Tibial nerve (tissue), 4 donors: ENCODE measurements at places on chromosomes 13 and 19. TPM values are rescaled to one million over a fixed set of nuclear protein-coding genes. Genes with fewer than 3 reads are reported as not detected.
A peak's percentile ranks its signal among the peaks of the same experiment; 100 is the strongest.

- no peaks in the 10 kb centered on the region for H3K27me3 ChIP-seq
- H3K27ac ChIP-seq: no peak overlapping the region
- no peaks in the 10 kb centered on the region for H3K36me3 ChIP-seq
These were observed 36.3 kb upstream of the ZNF835 start for GRCh38 chr19:56707821-56708220.

GRCh38 chr13:105670179-105670990 lies 865.1 kb downstream of the EFNB2 start:
- no peak overlapping the region for H3K27ac ChIP-seq
- no peaks in the 10 kb centered on the region for H3K4me1 ChIP-seq
- no peak for DNase-seq
- no peaks in the 10 kb centered on the region for H3K36me3 ChIP-seq
- no peak overlapping the region for H3K4me3 ChIP-seq
- H3K27me3 ChIP-seq: no peaks in the 10 kb centered on the region

GRCh38 chr13:101930331-101930730 lies 471.5 kb downstream of the FGF14 start:
- no peaks in the 10 kb centered on the region for H3K27me3 ChIP-seq
- H3K4me3 ChIP-seq: no peak overlapping the region
- H3K27ac ChIP-seq: no peak overlapping the region
- no peak for DNase-seq
- no peaks in the 10 kb centered on the region for H3K4me1 ChIP-seq

- H3K27ac ChIP-seq: no peak overlapping the region
- H3K4me3 ChIP-seq: no peak overlapping the region
- DNase-seq: no peak
- no peaks in the 10 kb centered on the region for H3K36me3 ChIP-seq
- no peaks in the 10 kb centered on the region for H3K4me1 ChIP-seq
These were observed 1608.2 kb downstream of the SLITRK5 start for GRCh38 chr13:89279374-89279773.

DNA sequence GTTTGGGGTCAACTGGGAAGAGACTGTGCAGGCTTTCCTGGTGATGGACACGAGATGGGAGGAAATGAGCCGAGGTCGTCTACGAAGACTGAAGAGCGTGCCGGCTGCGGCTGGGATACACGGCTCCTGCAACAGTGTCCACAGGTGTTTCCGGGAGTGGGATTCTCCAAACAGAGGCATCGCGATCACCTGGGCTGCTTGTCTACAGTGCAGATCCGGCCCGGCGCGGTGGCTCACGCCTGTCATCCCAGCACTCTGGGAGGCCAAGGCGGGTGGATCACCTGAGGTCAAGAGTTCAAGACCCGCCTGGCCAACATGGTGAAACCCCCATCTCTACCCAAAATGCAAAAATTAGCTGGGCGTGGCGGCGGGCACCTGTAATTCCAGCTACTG lies 11.6 kb upstream of the SLC39A3 start:
- no peak overlapping the region for H3K27ac ChIP-seq
- DNase-seq: no peak
- no peaks in the 10 kb centered on the region for H3K4me1 ChIP-seq
- no peak overlapping the region for H3K4me3 ChIP-seq

DNA sequence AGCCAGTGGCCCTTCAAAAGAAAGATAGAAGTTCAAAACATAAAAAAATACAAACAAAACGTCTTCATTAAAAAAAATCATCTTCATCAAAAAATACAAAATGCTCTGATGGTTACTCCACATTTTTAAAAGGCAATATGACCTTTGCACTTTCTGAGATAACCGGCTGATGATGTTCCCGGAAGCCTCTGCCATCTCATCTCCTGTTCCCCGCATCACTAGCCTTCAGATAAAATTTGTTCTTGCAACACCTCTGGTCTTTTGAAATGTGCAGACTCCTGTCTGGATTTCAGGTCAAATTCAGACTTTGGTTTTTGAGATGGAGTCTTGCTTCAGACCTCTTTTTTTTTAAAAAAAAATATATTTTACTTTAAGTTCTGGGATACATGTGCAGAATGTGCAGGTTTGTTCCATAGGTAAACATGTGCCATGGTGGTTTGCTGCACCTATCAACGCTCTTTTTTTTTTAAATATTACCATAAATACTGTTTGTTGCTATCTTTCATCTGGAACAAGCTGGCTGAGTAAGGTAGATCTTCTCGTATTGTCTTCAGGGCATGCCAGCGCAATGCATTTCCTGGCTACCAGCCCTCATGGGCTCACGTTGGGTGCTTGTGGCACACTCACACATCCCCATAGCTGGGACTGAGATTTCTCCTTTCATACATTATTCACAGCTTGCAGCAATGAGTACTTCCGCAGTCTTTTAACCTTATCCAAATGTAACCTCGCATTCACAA lies 418.9 kb upstream of the ARGLU1 start:
- no peaks in the 10 kb centered on the region for H3K4me1 ChIP-seq
- no peak overlapping the region for H3K4me3 ChIP-seq
- no peaks in the 10 kb centered on the region for H3K36me3 ChIP-seq
- no peaks in the 10 kb centered on the region for H3K27me3 ChIP-seq
- H3K27ac ChIP-seq: no peak overlapping the region

GRCh38 chr19:56066152-56067023 lies 54.7 kb downstream of the ZNF787 start:
- H3K4me1 ChIP-seq: no peaks in the 10 kb centered on the region
- H3K27ac ChIP-seq: no peak overlapping the region
- no peak for DNase-seq
- H3K36me3 ChIP-seq: no peaks in the 10 kb centered on the region

DNA sequence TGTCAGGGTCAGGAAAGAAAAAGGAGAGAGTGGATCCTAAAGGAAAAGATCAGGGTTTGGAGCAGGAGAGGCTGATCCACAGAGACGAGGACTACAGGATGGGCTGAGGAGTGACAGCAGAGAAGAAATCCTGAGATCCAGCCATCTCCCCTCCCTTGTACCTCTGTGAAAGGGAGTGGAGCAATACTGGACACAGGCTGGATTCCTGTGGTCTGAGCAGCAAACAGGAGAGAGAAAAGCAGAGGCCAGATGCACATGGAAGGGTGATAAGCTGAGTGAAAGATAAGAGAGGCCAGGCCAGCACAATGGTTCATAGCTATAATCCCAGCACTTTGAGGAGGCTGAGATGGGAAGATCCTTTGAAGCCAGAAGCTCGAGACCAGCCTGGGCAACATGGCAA lies 472.1 kb upstream of the TSHZ3 start:
- H3K36me3 ChIP-seq: no peaks in the 10 kb centered on the region
- H3K27ac ChIP-seq: peak overlapping the region; percentile 13
- no peak overlapping the region for H3K4me3 ChIP-seq
- no peak for DNase-seq
- H3K4me1 ChIP-seq: no peaks in the 10 kb centered on the region

DNA sequence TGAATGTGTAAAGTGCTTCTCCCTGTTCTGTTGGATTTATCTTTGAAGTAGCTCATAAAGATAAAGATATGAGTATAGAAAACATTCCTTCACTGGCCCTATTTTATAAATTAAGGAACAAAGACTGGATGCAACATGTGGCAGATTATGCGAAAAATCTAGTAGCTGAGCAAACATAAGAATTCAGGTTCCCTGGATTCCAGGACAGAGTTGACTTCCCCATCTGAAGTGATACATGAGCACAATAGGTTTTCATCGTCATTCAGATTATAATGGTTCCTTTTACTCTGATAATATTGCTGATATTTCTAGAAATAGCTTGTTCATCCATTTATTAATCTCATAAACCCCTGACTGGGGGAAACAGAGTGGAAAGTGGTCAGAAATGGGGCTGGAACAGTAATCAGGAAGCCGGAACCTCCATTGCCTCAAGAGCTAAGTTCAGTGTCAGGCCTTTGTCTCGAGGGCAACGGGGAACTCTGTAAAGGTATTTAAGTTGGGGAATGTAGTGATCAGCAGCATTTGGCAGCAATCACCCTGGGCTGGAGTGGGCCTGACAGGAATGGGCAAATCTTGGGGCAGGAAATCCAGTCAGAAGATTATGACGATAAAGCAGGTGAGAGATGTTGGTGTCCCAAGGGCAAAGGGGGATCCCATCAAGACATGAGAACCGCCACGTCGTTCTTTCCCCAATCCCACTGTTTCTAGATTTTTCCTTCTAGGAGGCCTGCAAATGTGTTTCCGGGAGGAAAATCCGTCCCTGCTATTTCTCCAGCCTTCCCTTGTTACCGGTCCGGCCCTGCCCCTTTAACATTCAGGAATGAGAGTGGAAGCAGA lies 232.5 kb upstream of the SERP2 start:
- no peaks in the 10 kb centered on the region for H3K4me1 ChIP-seq
- no peaks in the 10 kb centered on the region for H3K27me3 ChIP-seq
- peak overlapping the region; percentile 27 for H3K4me3 ChIP-seq
- H3K27ac ChIP-seq: peak overlapping the region; percentile 95
- H3K36me3 ChIP-seq: no peaks in the 10 kb centered on the region

- no peak overlapping the region for H3K4me3 ChIP-seq
- no peaks in the 10 kb centered on the region for H3K4me1 ChIP-seq
These were observed 107.3 kb downstream of the AKAP11 start for GRCh38 chr13:42379241-42379640.

The CLDN10 gene
- not detected for total RNA-seq

The SELENOV gene
- total RNA-seq: not detected

The FCAR gene
- not detected for total RNA-seq

DNA sequence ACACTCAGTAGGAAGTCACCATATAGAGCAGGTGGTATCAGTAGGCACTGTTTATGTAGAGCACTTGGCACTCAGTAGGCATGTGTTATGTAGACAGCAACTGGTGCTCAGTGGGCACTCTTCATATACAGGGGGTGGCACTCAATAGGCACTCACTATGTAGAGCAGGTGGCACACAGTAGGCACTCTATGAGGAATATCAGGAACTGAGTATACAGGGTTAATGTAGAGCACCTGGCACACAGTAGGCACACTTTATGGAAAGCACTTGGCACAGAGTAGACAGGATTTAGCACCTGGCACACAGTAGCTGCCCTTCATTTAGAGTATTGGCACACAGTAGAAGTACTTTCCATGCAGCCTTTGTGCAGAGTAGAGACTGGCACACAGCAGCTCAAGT lies 1.1 kb upstream of the CYP4F3 start:
- H3K36me3 ChIP-seq: no peaks in the 10 kb centered on the region
- no peak for DNase-seq
- no peaks in the 10 kb centered on the region for H3K27me3 ChIP-seq
- H3K4me1 ChIP-seq: peaks cover 21% of the 10 kb centered on the region
- H3K4me3 ChIP-seq: no peak overlapping the region
- peak overlapping the region; percentile 71 for H3K27ac ChIP-seq

- H3K36me3 ChIP-seq: no peaks in the 10 kb centered on the region
- H3K27me3 ChIP-seq: no peaks in the 10 kb centered on the region
- H3K4me3 ChIP-seq: no peak overlapping the region
- H3K27ac ChIP-seq: no peak overlapping the region
- H3K4me1 ChIP-seq: no peaks in the 10 kb centered on the region
- no peak for DNase-seq
These were observed 260.6 kb downstream of the TUBA3C start for GRCh38 chr13:18921063-18921462.

GRCh38 chr13:59441596-59442280 lies 722.0 kb downstream of the DIAPH3 start:
- no peaks in the 10 kb centered on the region for H3K36me3 ChIP-seq
- H3K4me3 ChIP-seq: no peak overlapping the region
- no peaks in the 10 kb centered on the region for H3K4me1 ChIP-seq
- no peak overlapping the region for H3K27ac ChIP-seq
- DNase-seq: no peak

- no peaks in the 10 kb centered on the region for H3K36me3 ChIP-seq
- H3K4me1 ChIP-seq: no peaks in the 10 kb centered on the region
- no peak overlapping the region for H3K4me3 ChIP-seq
- H3K27ac ChIP-seq: no peak overlapping the region
- H3K27me3 ChIP-seq: no peaks in the 10 kb centered on the region
- DNase-seq: no peak
These were observed 12.9 kb downstream of the MIPEP start for GRCh38 chr13:23876265-23876664.

The LYPD4 gene
- not detected for total RNA-seq

DNA sequence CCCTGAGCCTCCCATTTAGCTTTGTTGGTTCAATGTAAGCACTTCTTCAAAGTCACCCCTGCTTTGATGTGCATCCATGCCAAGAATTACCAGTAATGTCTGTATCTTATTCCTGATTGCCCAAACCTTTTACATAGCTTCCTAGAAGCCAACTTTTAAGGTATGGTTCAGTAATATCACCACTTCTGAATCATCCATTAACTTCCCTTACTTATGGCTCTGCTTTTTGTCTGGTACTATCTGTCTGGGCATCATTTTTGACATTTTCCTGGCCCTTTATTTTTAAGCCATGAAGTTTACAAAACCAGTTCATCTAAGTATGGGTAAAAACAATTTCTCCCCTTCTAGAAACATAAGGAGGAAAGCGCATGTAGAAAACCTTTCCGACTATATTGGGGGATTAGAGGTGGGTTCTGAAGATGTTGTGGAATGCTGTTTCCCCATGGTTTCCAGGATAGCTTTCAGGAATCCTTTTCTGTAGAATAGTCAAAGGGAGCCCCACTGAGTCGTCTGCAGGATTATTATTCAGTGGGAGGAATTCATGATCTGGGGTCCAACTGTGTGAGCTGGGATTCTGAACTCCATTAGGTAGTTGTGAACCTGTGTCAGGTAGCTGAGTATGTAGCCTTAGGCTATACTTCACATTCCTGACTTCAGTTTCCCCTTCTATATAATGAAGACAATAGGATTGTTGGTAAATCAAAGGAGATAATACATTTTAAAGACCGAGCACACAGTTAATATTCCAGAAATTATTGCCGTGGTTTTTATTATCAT lies 163.8 kb downstream of the SUCLA2 start:
- no peak overlapping the region for H3K4me3 ChIP-seq
- no peaks in the 10 kb centered on the region for H3K27me3 ChIP-seq
- H3K36me3 ChIP-seq: no peaks in the 10 kb centered on the region
- DNase-seq: no peak
- no peak overlapping the region for H3K27ac ChIP-seq

GRCh38 chr19:33429891-33430673 lies 56.6 kb downstream of the CEBPG start:
- DNase-seq: no peak
- H3K27ac ChIP-seq: no peak overlapping the region
- no peaks in the 10 kb centered on the region for H3K27me3 ChIP-seq
- H3K36me3 ChIP-seq: no peaks in the 10 kb centered on the region
- no peaks in the 10 kb centered on the region for H3K4me1 ChIP-seq
- H3K4me3 ChIP-seq: no peak overlapping the region

The KIR2DL4 gene
- total RNA-seq: not detected

- no peaks in the 10 kb centered on the region for H3K27me3 ChIP-seq
- H3K4me3 ChIP-seq: no peak overlapping the region
- no peaks in the 10 kb centered on the region for H3K4me1 ChIP-seq
- no peak for DNase-seq
- no peak overlapping the region for H3K27ac ChIP-seq
These were observed 74.7 kb downstream of the ITGBL1 start for GRCh38 chr13:101527130-101527529.

The TMEM259 gene
- total RNA-seq: 300 TPM
